ENCODE measurements at places on chromosomes 6 and 20. TPM values are rescaled to one million over a fixed set of nuclear protein-coding genes. Genes with fewer than 3 reads are reported as not detected.
A peak's percentile ranks its signal among the peaks of the same experiment; 100 is the strongest.

EMILIN3 gene
- total RNA-seq, result not detected

GRCh38 chr6:13513626-13514502 is 26.5 kb upstream of the GFOD1 start:
- no peak for DNase-seq

DNA sequence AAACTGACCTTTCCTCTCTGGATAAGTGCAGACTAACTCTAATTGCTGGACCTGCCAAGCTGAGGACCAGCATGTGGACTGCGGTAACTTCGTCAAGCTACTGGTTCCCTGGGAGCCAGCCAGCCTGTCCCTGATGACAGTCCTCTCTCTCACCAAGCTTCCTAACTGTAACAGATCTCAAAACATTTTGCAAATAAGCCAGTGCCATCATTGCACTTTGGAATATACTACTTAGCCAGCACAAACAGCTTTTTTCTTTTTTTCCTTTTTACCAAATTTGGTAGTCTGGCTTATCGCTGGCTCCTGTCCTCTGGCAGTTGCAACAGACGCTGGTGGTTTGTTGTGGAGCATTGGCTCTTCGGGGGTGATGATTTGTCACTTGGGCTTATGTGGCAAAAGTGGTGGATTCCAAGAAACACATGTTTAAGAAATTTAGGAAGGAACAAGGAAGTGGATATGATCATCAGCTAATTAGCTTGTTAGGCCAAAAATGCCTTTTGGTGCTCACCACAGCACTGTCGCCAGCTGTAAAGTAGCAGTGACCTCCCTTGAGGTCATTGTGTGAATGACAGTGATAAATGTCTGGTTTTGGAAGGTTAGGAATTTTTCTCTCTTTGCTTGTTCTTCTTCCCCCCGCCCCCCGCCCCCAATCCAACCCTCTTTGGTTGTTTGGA is 171.7 kb downstream of the CLIC5 start:
- no peak for DNase-seq

DNA sequence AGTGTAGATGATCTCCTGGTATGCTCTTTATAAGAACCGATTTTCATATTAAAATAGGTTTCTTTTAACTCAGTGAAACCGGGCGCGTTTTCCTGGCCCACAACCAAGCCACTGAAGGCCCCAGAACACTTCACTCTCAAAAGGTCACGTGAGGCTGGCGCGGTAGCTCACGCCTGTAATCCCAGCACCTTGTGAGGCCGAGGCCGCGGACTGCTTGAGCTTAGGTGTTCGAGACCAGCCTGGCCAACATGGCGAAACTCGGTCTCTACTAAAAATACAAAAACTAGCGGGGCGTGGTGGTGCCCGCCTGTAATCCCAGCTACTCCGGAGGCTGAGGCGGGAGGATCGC is 402 bp upstream of the TAF8 start:
- DNase-seq, result peak; percentile 74

GRCh38 chr20:44159711-44160110 is 27.3 kb downstream of the JPH2 start:
- DNase-seq, result no peak
